ENCODE measurements at places on chromosomes 5 and 9. TPM values are rescaled to one million over a fixed set of nuclear protein-coding genes. Genes with fewer than 3 reads are reported as not detected.
A peak's percentile ranks its signal among the peaks of the same experiment; 100 is the strongest.

Gene TLX3
- total RNA-seq: 0.87 TPM

Gene PRRX2
- 0.17 TPM for total RNA-seq

Gene PLAC8L1
- not detected for total RNA-seq

Gene TERT
- total RNA-seq: not detected

Gene TAF11L5
- not detected for total RNA-seq

Gene PCDHGB5
- 4.0 TPM for total RNA-seq

Gene HAPLN1
- total RNA-seq: 0.07 TPM

Gene ASPN
- total RNA-seq: not detected

Gene MVB12B
- total RNA-seq: 6.1 TPM

DNA sequence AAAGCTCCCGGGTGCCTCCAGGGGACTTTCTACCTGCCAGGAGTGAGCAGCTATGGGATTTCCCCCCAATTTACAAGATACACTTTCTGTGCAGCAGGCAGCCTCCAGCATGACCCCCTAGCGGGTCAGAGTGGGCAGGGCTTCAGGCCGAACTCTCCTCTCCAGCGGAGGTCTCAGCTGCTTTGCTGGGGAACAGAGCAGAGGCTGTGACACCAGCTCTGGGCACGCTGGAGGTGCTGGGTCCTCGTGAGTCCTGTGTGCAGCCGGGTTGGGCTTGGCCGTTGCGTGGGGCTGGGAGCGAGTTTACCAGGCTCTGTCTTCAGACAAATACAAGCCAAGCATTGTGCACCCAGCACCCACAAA, 2.9 kb downstream of the NRARP start:
- DNase-seq: no peak

- DNase-seq: no peak
Observed at GRCh38 chr5:6961837-6962635, 248.8 kb downstream of the TENT4A start.

GRCh38 chr9:83382421-83382820, 155.8 kb downstream of the FRMD3 start:
- DNase-seq: no peak

DNA sequence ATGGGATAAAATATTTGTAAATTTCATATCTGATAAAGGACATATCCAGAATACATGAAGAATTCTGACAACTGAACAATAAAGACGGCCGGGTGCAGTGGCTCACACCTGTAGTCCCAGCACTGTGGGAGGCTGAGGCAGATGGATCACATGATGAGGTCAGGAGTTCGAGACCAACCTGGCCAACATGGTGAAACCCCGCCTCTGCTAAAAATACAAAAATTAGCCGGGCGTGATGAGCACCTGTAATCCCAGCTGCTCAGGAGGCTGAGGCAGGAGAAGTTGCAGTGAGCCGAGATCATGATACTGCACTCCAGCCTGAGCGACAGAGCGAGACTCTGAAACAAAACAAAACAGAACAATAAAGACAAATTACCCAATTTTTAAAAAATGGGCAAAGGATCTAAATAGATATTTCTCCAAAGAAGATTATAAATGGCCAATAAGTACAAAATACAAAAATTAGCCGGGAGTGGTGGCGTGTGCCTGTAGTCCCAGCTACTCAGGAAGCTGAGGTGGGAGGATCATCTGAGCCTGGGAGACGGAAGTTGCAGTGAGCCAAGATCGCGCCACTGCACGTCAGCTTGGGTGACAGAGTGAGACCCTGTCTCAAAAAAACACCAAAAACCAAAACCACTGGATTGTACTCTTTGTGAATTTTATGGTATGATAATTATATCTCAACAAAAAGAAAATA, 9.6 kb upstream of the NSD1 start:
- no peak for DNase-seq

GRCh38 chr5:133715616-133716015, 103.3 kb upstream of the FSTL4 start:
- no peak for DNase-seq

DNA sequence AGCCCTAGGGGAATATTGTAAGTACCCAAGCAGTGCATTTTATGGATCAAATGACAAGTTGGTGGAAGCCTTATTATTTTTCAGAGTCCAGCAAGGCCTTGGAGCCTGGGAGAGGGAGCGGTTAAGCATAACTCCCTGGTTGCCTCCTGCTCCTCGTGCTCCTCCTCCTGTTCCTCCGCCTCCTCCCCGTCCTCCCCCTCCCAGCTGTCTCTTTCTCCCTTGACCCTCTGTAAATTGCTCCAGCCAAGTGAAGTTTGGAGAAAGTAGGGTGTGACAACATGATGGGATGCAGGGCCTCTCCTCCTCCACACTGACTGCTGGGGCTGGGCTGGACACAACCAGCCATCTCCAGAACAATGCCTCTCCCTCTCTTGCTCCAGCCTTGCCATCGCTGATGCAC, 586.9 kb downstream of the CCDC171 start:
- no peak for DNase-seq

GRCh38 chr9:123174887-123175518, 93.4 kb downstream of the STRBP start:
- no peak for DNase-seq

GRCh38 chr5:81728301-81728700, 22.6 kb downstream of the SSBP2 start:
- DNase-seq: no peak

- peak; percentile 89 for DNase-seq
Observed at GRCh38 chr9:94867842-94868312, 141.4 kb downstream of the AOPEP start.

- no peak for DNase-seq
Observed at GRCh38 chr9:83013867-83014605, 48.9 kb downstream of the RASEF start.

DNA sequence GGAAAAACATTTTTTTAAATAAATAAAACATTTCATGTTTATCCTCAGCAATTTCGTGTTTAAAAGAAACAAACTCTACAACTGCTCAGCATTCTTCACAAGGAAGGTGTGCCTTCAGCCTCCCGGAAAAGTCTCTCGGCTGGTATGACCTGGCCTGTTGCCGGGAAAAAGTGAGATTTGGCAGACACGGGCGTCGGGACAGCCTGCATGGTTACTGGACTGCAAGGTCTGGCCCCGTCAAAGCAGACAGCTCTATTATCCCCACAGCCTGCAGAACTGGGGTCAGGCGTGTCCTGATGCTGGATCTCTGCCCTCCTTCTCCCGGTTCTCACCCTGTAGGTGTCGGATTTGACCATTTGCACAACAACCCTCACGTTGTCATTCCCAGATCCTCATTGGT, 120.3 kb upstream of the SPATA31C2 start:
- DNase-seq: no peak

GRCh38 chr5:26569929-26570258, 468.5 kb downstream of the CDH9 start:
- DNase-seq: no peak

DNA sequence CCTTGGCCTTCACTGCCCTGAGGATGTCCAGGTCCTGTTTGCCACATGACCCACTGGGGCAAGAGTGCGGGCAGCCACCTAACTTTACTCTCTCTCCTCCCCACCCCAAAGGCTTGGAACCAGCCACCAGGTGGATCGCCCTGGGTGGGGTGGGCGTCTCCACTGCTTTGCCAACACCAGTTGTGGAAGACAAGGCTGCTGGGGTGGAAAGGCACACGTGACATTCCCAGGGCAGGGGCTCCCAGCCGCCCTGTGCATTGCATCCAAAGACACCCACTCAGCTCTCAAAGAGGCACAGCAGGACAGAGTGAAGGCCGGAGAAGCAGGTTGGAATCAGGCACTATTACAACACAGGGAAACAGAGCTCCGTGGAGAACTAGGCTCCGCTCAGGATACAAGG, 162.2 kb downstream of the OLFM1 start:
- no peak for DNase-seq

DNA sequence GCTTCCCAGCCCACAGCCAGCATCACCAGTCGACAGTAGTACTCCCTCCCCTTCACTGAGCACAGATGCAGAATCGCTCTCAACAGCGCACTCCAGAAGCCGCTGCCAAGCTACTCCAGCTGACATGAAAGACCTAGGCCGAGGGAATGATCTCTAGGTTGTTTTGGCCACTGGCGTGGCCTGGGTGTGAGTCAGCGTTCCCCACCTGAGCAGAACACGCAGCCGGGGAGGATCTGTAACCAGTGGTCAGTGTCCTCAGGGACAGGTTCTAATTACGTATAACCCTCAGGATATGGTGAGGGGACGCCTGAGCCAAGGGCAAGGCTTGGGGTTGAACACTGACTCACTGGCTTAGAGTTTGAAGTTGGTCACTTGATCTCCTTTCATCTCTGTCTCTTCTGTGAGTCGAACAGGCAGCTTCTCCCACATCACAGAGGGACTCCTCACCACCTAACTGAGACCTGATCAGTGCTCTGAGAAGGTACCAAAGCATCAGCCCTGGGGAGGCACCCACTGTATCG, 76.9 kb upstream of the IL17B start:
- DNase-seq: no peak

DNA sequence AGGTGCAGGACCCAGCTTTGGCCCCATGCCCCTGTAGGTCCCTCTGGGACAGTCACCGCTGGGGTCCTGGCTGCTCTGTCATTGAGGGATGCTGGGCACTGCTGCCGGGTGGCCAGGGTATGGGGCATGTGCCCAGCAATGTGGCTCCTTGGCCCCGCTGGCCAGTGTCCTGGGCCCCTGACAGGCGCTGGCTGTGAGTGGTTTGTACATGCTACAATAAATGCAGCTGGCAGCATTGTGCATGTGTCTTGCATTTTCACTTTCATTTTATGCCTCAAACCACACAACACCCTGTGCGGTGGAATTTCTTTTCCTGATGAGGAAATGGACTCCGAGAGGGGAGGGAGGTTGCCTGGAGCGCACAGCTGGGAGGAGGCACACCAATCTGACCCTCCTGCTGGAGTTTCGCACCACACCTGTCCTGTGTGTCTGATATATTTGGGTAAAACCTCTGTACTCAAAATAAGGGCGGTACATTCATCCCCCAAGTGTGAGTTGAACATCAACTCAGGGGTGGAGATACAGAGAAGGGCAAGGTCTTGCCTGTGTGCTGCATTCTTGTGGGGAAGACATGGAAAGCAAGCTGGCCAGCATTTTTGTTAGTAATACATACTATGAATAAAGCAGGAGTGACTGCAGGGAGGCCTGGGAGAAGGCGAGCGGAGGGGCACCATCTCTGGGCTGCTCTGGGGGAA, 11.7 kb downstream of the TSPAN17 start:
- no peak for DNase-seq

GRCh38 chr9:117737721-117738226, 33.6 kb downstream of the TLR4 start:
- DNase-seq: no peak

GRCh38 chr9:120521101-120521500, 58.9 kb downstream of the CDK5RAP2 start:
- no peak for DNase-seq
